Pericardium fibroblast (primary cell): ENCODE measurements at places on chromosomes 7 and 10. TPM values are rescaled to one million over a fixed set of nuclear protein-coding genes. Genes with fewer than 3 reads are reported as not detected.

PON3 gene
- total RNA-seq = 1.5 and 4.0 TPM in 2 replicates

NYAP1 gene
- 2.6 and 3.4 TPM in 2 replicates for total RNA-seq

HIBADH gene
- 42.6 and 62.9 TPM in 2 replicates for total RNA-seq

CPXM2 gene
- total RNA-seq = not detected in 2 replicates

SPDYE2B gene
- total RNA-seq = not detected in 2 replicates

RBP3 gene
- not detected in 2 replicates for total RNA-seq

PARD3 gene
- 24.9 and 27.7 TPM in 2 replicates for total RNA-seq

IL15RA gene
- total RNA-seq = 7.8 and 12.5 TPM in 2 replicates

PANK1 gene
- 4.4 and 10.6 TPM in 2 replicates for total RNA-seq

TOMM7 gene
- 172 and 196 TPM in 2 replicates for total RNA-seq
